ENCODE measurements at places on chromosomes 3 and 15.

GRCh38 chr15:78251136-78251535, 13.2 kb upstream of the DNAJA4 start:
- no peak for DNase-seq

- DNase-seq: no peak
These were observed 8.4 kb downstream of the SHF start for GRCh38 chr15:45179221-45179985.

GRCh38 chr15:39846108-39846507, 63.5 kb upstream of the FSIP1 start:
- no peak for DNase-seq

GRCh38 chr3:114642951-114643741, 349.3 kb downstream of the TIGIT start:
- no peak for DNase-seq

- DNase-seq: no peak
These were observed 189.9 kb downstream of the LPP start for GRCh38 chr3:188343894-188344293.

DNA sequence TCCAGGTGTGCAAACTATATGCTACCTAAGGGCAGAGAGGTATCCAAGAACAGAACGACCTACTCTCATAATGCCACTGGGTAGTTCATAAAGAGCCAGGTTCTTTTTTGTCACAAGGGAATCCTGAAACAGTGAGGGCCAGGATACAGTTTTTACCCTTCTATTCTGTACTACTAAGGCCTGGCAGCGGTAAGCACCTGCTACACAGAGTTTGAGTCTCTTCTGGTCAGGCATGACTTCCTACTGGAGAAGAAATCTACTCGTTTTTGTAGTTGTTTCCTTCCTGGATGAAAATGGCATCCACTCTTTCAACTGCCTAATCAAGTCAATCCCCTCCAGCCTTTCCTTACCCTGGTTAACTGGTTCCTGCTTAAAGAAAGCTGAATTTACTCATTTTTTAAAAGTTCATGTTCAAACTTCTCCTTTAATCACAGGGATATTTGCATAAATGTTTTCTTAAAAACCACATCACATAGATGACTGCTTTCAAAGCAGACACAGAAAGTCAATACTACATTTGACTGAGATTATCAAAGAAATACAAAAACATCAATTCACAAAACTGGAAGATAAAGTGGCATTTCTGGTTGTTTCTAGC, 40.0 kb downstream of the MAP4 start:
- no peak for DNase-seq

- no peak for DNase-seq
These were observed 405.5 kb upstream of the TPM1 start for GRCh38 chr15:62636823-62637573.

- DNase-seq: no peak
These were observed 115.4 kb upstream of the GALNT15 start for GRCh38 chr3:16059081-16059537.

DNA sequence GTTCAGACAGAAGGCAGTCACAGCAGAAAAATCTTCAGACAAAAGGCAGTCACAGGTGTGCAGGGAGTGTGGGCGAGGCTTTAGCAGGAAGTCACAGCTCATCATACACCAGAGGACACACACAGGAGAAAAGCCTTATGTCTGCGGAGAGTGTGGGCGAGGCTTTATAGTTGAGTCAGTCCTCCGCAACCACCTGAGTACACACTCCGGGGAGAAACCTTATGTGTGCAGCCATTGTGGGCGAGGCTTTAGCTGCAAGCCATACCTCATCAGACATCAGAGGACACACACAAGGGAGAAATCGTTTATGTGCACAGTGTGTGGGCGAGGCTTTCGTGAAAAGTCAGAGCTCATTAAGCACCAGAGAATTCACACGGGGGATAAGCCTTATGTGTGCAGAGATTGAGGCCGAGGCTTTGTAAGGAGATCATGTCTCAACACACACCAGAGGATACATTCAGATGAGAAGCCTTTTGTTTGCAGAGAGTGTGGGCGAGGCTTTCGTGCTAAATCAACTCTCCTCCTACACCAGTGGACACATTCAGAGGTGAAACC, 27.6 kb downstream of the ZNF589 start:
- DNase-seq: no peak

DNA sequence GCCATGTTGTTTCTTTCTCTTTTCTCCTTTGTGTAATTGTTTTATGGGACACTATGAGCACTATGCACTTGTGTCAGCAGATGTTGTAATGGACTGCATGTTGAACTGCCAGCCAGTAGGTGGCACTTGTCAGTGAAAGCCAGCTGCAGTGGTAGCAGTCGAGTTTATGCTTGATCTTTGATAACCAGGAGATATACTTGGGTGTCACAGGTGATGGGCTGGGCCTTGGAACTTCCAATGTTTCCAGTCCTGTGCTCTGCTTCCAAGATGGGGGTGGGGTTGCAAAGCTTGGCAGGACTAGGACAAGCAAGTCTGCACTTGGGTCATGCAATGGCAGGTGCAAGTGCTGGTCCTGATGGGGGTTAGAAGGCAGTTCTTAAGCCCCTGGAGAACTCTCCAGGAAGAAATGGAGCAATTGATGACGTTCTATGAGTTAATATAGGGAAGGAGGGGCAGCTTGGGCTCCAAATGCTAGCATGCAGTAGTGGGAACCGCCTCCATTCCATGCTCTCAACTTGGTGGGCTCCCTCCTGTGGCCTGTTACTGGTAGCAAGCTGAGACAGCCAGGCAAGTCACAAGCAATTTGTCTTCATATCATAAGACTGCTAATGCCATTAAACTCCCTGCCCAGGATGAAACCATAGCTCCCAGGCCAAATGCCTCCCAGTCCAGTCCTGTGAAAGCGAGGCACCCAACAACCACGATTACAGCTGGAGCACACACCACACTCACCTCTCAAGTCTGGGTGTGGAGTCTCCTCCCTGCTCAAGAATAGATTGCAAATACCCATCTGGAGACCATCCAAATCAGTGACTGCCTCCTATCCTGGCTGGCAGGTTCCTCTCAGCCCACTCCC, 287.2 kb downstream of the CGGBP1 start:
- no peak for DNase-seq

- no peak for DNase-seq
These were observed 36.8 kb upstream of the NIT2 start for GRCh38 chr3:100297784-100298183.

DNA sequence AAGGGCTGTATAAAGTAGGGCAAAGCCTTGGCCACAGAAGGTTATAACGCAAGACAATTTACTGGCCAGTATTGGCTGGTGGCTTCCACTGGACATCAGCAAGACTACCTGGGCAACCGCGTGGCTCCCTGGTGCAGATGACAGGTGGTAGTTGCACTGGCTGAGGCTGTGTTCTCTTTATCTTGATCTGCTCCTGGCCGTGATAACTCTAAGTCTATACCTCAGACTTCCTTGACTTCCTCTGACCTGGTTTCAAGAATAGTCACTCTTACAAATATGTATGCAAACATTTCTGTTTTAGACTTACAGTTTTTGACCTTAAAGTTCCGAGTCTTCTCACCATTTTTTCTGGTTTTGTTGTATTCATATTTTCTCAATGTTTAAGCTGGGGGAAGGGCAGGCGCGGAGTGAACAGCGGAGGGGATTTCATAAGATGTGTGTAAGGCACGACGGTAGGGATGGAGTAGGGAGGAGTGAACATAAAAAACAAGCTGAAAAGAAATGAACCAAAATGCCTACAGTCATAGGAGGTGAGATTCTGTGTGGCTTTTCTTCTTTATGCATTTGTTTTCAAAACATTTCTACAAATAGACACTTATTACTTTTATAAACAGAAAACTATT, 15.2 kb upstream of the TMEM212 start:
- no peak for DNase-seq

DNA sequence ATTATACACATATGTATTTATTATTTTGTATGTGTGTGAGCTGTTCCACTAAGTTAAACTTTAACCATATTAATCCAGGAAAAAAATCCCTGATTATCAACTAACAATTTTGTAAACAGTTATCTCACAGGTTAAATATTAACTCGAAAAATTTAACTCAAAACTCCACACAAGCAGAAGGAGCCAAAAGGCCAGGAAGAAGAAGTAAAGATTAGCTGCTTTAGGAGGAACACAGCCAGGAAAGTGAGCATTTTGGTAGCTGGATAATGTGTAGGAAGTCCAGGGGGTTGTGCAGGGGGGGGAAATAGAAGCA, 425.0 kb downstream of the TIGIT start:
- DNase-seq: no peak

DNA sequence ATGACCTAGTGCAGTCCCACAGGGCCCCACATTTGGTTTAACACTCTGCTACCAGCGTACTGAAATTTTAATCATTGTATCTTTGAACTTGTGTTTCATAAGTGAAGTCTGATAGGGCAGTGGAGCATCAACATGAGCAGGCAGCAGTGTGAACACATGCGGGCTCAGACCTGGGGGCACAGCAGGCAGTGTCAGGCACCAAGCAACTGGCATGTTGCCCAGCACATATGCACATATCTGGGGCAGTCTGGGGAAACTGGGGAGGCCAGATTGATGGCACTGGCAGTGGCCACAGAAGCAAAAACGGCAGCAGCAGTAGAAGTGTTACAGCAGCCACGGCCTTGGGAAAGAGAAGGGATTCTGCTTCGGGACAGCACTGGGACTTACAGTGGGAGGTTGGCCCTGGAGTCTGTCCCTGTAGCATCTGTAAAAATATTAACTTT, 353.9 kb upstream of the KCNMB2 start:
- no peak for DNase-seq

DNA sequence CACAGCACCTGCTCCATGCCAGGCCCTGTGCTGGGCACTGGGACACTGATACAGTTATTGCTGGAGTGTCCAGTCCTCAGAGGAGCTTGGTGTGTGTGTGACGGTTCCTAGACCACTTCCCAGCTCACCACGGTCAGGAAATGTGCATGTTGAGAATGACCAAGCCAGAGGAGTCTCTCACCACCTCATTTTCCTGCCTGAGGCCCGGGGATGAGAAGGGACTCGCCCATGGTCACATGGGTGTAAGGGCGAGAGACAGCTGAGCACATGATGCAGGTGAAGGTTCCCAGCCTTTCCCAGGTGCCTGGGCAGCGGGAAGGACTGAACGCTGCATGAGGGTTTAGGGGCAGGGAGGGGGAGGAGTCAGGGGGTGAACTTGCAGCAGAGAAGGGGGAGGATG, 180.9 kb upstream of the TLE3 start:
- no peak for DNase-seq

DNA sequence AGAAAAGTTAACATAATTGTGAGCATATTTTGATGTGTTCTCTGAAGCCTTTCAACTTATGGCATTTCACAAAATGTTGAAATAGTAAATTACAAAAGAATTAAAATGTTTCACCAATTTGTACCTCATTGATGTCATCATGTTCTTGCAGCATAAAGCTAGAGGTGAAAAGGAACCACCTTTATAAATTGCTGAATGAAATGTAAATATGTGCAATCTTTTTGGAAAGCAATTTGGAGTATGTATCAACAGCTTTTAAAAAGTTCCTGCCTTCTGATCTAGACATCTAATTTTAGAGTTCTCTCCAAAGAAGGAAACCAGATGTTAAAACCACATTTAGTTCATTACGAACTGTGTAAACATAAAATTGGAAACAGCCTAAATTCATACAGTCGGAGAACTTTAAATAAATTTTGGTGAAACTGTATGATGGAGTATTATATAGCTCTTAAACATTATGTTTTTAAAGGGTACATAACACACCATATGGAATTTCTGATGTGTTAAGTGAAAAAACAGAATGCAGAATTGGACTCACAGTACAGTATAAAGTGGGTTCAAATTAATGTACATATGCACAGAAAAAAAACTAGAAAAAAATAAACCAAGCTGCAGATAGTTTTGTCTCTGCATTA, 311.2 kb upstream of the NAALADL2 start:
- DNase-seq: no peak

DNA sequence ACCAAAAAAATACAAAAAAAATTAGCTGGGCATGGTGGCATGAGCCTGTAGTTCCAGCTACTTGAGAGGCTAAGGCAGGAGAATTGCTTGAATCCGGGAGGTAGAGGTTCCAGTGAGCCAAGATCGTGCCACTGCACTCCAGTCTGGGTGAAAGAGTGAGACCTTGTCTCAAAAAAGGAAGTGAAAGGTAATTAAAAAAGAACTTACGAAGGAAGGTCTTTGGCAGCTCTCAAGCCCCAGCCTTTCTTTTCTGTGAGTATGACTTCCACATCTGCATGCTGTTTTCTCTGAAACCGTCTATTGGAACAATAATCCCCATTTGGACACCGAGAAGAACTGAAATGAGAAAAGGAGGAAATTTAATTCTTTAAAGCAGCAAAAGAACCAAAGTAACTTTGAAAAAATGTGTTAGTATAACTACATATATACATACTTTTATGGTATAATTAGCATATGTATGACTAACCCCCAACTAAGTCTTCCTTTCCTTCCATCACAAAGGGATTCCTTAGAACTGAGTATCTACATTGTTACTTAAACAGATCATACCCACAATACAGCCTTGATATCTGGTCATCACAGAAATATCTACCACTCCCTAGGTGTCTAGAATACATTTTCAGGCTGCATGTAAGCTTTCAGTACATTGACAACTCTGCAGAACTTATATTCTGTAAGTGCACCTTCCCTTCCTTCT, 50.1 kb downstream of the SETD2 start:
- no peak for DNase-seq

DNA sequence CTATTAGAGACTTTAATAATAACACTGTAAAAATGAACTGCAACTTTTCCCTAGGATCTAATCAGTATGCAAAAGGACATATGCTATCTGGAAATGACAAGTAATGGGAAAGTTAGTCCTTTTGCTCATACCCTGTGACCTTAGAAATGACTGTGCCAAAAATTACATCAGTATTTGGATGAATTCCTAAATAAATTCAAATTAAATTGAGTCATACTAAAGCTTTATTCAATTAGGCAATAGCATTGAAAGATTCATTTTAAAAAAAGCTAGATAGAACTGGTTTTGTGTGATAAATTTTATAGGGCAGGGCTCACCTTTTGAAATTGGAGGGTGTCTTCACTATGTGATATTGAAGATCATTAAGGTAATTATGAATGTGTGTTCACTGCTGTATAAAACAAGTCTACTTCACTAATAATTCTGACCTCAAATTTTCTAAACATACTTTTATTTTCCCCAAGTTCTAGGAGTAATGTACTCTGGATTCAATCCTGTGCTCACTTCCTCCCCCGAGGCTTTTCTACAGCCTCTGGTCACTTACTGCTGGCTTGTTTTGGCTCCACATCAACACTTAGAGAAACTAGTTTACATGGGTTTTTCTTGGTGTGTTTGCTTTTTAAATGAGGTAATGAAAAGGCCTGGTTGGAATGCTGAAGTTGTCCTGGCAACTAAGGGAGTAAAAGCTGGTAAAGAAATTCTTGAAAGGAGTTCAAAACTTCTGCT, 44.4 kb upstream of the SPTSSB start:
- DNase-seq: no peak

GRCh38 chr3:197883541-197883940, 66.4 kb upstream of the RPL35A start:
- no peak for DNase-seq

DNA sequence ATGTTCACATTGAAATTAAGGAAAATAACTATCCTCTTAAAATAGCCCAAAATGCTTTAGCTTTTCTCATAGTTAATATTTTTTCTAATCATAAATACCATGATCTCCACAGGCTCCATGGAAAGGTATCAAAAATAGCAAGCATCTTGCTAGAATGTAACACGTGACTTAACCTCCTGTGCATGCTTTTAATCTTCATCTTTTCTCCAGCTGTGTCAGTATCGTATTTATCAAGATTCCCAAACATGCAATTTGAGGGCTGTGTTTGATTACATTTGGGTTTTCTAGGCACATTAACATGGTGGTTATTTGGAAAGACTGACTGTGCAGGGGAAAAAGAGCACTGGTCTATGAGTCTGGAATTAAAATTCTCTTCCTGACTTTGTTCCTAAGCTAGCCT, 472.5 kb upstream of the MCTP2 start:
- DNase-seq: no peak

GRCh38 chr15:62938825-62939224, 103.7 kb upstream of the TPM1 start:
- no peak for DNase-seq

All from iPS DF 6.9 (cell line).